ENCODE measurements at places on chromosomes 7 and 10. TPM values are rescaled to one million over a fixed set of nuclear protein-coding genes. Genes with fewer than 3 reads are reported as not detected.

The TUBAL3 gene
- not detected for polyA plus RNA-seq

The GAD2 gene
- not detected for polyA plus RNA-seq

The IFRD1 gene
- polyA plus RNA-seq = 30.1 TPM

The NKX2-3 gene
- polyA plus RNA-seq = not detected

The OPN4 gene
- not detected for polyA plus RNA-seq

The CAV1 gene
- polyA plus RNA-seq = 1,327 TPM

The LRRC61 gene
- polyA plus RNA-seq = 0.10 TPM

The GHRHR gene
- not detected for polyA plus RNA-seq

The USP6NL gene
- polyA plus RNA-seq = 13.4 TPM

The TMEM229A gene
- polyA plus RNA-seq = not detected

The MET gene
- polyA plus RNA-seq = 33.4 TPM

The DPYSL4 gene
- 1.1 TPM for polyA plus RNA-seq

The NEUROG3 gene
- polyA plus RNA-seq = not detected

The DGKI gene
- 0.84 TPM for polyA plus RNA-seq

The PAPSS2 gene
- 175 TPM for polyA plus RNA-seq

The CH25H gene
- 1.7 TPM for polyA plus RNA-seq

The CLIP2 gene
- polyA plus RNA-seq = 9.6 TPM

The SFTPA1 gene
- not detected for polyA plus RNA-seq

The IFIT3 gene
- 62.9 TPM for polyA plus RNA-seq

The NPY gene
- polyA plus RNA-seq = not detected
